Colonic mucosa (tissue), 4 donors: ENCODE measurements at places on chromosomes 12 and 14.
A peak's percentile ranks its signal among the peaks of the same experiment; 100 is the strongest.

- no peak for DNase-seq
- no peaks in the 10 kb centered on the region for H3K27me3 ChIP-seq
- no peak overlapping the region for H3K4me3 ChIP-seq
- no peaks in the 10 kb centered on the region for H3K36me3 ChIP-seq
- no peak overlapping the region for H3K27ac ChIP-seq
Measured at GRCh38 chr12:79997096-79997791, 62.3 kb upstream of the PPP1R12A start.

GRCh38 chr14:45084946-45085346 is 1.0 kb downstream of the PRPF39 start:
- peak overlapping the region; percentile 61 for H3K4me3 ChIP-seq
- no peaks in the 10 kb centered on the region for H3K36me3 ChIP-seq
- peak overlapping the region; percentile 85 for H3K27ac ChIP-seq
- DNase-seq = no peak
- H3K27me3 ChIP-seq = no peaks in the 10 kb centered on the region

- no peak for DNase-seq
- H3K27me3 ChIP-seq = no peaks in the 10 kb centered on the region
- no peak overlapping the region for H3K27ac ChIP-seq
- no peaks in the 10 kb centered on the region for H3K36me3 ChIP-seq
Measured at GRCh38 chr14:67859169-67859749, 39.7 kb downstream of the RAD51B start.

DNA sequence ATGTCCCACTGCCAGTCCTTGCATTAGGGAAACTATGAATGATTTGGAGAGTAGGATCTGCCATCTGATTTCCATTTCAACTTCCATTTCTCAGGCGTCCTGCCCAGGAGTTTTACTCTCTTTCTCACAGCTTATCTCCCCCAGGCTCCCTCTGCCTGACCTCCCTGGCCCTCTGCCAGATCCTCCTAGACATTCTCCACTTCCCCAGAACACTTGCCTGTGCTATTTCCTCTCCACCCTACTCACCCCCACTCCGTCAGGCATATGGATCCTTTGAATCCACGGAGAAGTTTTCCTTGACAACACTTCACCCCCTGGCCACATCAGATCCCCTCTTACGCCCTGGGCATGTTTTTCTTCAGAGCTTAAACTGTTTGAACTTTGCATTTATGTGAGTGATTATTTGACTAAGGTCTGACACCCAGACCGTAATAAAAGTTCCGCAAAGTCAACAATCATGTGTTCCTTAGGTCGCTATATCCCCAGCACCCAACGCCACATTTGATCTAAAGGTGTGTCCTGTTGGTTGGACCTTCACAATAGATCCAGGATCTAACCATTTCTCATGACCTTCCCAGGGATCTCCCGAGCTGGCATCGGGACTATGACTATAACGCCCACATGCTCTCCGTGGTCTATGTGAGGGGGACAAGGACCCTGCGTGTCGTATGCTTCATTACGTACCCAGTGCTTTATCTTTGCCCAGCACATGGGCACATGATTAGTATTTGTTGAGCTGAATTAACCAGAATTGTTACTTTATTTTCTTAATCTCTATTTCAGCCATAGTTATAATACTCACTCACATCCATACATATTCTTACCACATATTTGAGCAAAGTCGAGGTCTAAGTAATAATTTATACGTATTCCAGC is 255.8 kb upstream of the FOXN3 start:
- H3K36me3 ChIP-seq = no peaks in the 10 kb centered on the region
- peak; percentile 83 for DNase-seq
- no peak overlapping the region for H3K4me3 ChIP-seq
- H3K27me3 ChIP-seq = no peaks in the 10 kb centered on the region

GRCh38 chr12:68359674-68360073 is 27.5 kb upstream of the MDM1 start:
- no peaks in the 10 kb centered on the region for H3K4me1 ChIP-seq
- no peak for DNase-seq
- no peak overlapping the region for H3K4me3 ChIP-seq
- H3K27ac ChIP-seq = no peak overlapping the region
- no peaks in the 10 kb centered on the region for H3K27me3 ChIP-seq

GRCh38 chr14:94591073-94591472 is 9.8 kb downstream of the SERPINA5 start:
- no peaks in the 10 kb centered on the region for H3K36me3 ChIP-seq
- H3K4me3 ChIP-seq = no peak overlapping the region
- H3K4me1 ChIP-seq = no peaks in the 10 kb centered on the region
- DNase-seq = no peak
- H3K27me3 ChIP-seq = no peaks in the 10 kb centered on the region

DNA sequence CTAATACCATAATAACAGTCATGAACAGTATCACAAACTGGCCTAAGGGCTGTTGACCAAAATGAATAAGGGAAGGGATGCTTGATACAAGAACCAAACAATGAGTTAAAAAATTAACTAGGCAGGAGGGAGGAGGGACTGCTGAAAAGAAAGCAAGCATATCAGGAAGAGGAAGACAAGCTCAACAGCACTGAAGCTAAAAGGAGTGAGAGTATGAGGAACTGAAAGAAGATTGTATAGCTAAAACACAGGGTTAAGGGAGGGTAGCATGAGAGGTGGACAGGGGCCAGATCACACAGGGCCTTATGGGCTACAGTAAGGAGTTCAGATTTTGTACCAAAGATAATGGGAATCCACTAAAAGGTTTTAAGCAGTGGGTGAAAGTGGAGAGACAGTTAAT is 34.1 kb downstream of the ITGA7 start:
- H3K27ac ChIP-seq = peak overlapping the region; percentile 39
- H3K4me1 ChIP-seq = no peaks in the 10 kb centered on the region
- H3K27me3 ChIP-seq = no peaks in the 10 kb centered on the region
- no peak for DNase-seq
- no peaks in the 10 kb centered on the region for H3K36me3 ChIP-seq

GRCh38 chr12:117732761-117733548 is 235.8 kb downstream of the KSR2 start:
- no peak overlapping the region for H3K27ac ChIP-seq
- no peaks in the 10 kb centered on the region for H3K36me3 ChIP-seq
- no peak for DNase-seq
- no peaks in the 10 kb centered on the region for H3K27me3 ChIP-seq
- no peak overlapping the region for H3K4me3 ChIP-seq

GRCh38 chr12:114649585-114649984 is 34.4 kb downstream of the TBX3 start:
- no peak overlapping the region for H3K27ac ChIP-seq
- H3K4me3 ChIP-seq = no peak overlapping the region
- no peaks in the 10 kb centered on the region for H3K27me3 ChIP-seq
- H3K36me3 ChIP-seq = no peaks in the 10 kb centered on the region
- DNase-seq = no peak

GRCh38 chr12:16184681-16185080 is 92.8 kb downstream of the SLC15A5 start:
- DNase-seq = no peak
- H3K27me3 ChIP-seq = no peaks in the 10 kb centered on the region
- H3K27ac ChIP-seq = no peak overlapping the region
- H3K4me1 ChIP-seq = no peaks in the 10 kb centered on the region
- no peaks in the 10 kb centered on the region for H3K36me3 ChIP-seq
- H3K4me3 ChIP-seq = no peak overlapping the region

GRCh38 chr14:20429801-20430669 is 5.9 kb downstream of the KLHL33 start:
- H3K27ac ChIP-seq = no peak overlapping the region
- H3K36me3 ChIP-seq = no peaks in the 10 kb centered on the region
- peak; percentile 58 for DNase-seq

GRCh38 chr12:84085046-84085445 is 827.6 kb downstream of the SLC6A15 start:
- no peak for DNase-seq
- no peaks in the 10 kb centered on the region for H3K36me3 ChIP-seq
- H3K27ac ChIP-seq = no peak overlapping the region
- no peaks in the 10 kb centered on the region for H3K4me1 ChIP-seq

GRCh38 chr12:16062611-16063010 is 151.5 kb downstream of the DERA start:
- no peaks in the 10 kb centered on the region for H3K27me3 ChIP-seq
- H3K27ac ChIP-seq = no peak overlapping the region
- H3K4me1 ChIP-seq = no peaks in the 10 kb centered on the region

- no peak overlapping the region for H3K27ac ChIP-seq
- H3K4me1 ChIP-seq = no peaks in the 10 kb centered on the region
- no peaks in the 10 kb centered on the region for H3K27me3 ChIP-seq
- no peaks in the 10 kb centered on the region for H3K36me3 ChIP-seq
Measured at GRCh38 chr12:18982226-18982949, 147.1 kb upstream of the PLEKHA5 start.

- no peak overlapping the region for H3K27ac ChIP-seq
- H3K36me3 ChIP-seq = no peaks in the 10 kb centered on the region
- no peaks in the 10 kb centered on the region for H3K4me1 ChIP-seq
- DNase-seq = no peak
Measured at GRCh38 chr12:22118238-22118790, 72.3 kb downstream of the CMAS start.

DNA sequence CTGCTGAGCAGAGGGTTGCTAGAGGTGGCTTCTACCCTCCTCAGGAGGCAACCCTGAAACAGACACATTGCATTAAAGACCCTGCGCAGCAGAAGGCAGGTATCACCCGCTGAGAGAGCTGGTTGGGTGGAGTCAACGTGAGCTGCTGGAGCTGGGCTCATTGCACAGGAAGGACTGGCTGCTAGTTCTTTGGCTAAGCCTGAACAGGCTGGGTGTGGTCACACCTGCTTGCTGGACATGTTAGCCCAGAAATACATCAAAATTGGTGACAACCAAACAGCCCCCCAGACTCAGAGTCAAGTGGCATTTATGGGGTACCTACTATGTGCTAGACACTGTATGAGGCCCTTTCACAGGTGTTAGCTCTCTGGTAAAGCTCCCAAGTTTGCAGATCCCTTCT is 33.8 kb upstream of the IRF2BPL start:
- no peaks in the 10 kb centered on the region for H3K36me3 ChIP-seq
- H3K4me3 ChIP-seq = no peak overlapping the region
- no peak overlapping the region for H3K27ac ChIP-seq
- no peaks in the 10 kb centered on the region for H3K27me3 ChIP-seq
- no peak for DNase-seq
- no peaks in the 10 kb centered on the region for H3K4me1 ChIP-seq

DNA sequence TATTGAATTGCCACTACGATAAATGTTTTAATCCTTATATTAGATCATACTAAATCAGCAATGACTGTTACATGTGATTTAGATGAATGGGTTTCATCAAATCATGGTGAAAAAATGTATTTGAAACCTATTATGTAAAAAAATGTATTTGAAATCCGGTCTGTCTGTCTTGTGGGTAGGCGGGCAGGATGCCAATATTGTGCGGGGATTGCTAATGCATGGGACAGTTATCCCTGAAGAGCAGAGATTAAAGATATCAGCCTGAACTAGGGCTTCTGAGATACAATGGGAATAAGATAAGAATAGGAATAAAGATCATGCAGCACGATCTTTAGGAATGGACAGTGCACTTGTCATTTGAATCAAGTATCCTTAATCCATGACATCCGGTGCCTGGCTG is 134.0 kb downstream of the PRKCH start:
- no peaks in the 10 kb centered on the region for H3K36me3 ChIP-seq
- no peak overlapping the region for H3K4me3 ChIP-seq
- no peak overlapping the region for H3K27ac ChIP-seq
- no peaks in the 10 kb centered on the region for H3K4me1 ChIP-seq
- no peaks in the 10 kb centered on the region for H3K27me3 ChIP-seq
- no peak for DNase-seq

GRCh38 chr14:93045965-93046704 is 69.6 kb downstream of the ITPK1 start:
- H3K36me3 ChIP-seq = no peaks in the 10 kb centered on the region
- H3K4me1 ChIP-seq = peaks cover 50% of the 10 kb centered on the region
- DNase-seq = peak; percentile 61
- peak overlapping the region; percentile 45 for H3K27ac ChIP-seq
- H3K27me3 ChIP-seq = no peaks in the 10 kb centered on the region

DNA sequence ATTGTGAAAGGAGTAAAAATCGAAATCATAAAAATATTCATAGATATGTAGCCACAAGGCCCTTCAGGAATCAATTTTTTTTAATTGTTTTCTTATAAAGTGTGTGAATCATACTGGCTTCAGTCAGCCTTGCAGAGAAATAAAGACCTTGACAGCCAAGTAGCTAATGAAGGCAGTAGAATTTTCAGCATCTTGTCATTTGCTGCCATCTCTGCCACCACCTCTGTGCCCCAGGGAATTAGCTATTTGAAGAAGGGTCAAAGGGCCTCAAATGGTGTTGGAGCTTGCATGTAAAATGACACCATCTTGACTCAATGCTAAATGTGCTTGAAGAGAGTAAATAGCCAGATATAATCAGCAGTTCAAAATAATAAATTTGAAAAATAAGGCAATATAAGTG is 359.4 kb upstream of the DCN start:
- no peaks in the 10 kb centered on the region for H3K36me3 ChIP-seq
- no peak overlapping the region for H3K27ac ChIP-seq
- no peak for DNase-seq
- H3K27me3 ChIP-seq = no peaks in the 10 kb centered on the region
- H3K4me3 ChIP-seq = no peak overlapping the region

- H3K4me3 ChIP-seq = no peak overlapping the region
- no peaks in the 10 kb centered on the region for H3K27me3 ChIP-seq
- no peak overlapping the region for H3K27ac ChIP-seq
- no peaks in the 10 kb centered on the region for H3K4me1 ChIP-seq
- no peaks in the 10 kb centered on the region for H3K36me3 ChIP-seq
Measured at GRCh38 chr14:90354551-90355298, 23.0 kb upstream of the NRDE2 start.

GRCh38 chr12:124030510-124030909 is 57.5 kb downstream of the ZNF664 start:
- no peaks in the 10 kb centered on the region for H3K27me3 ChIP-seq
- no peaks in the 10 kb centered on the region for H3K4me1 ChIP-seq
- no peak for DNase-seq
- no peak overlapping the region for H3K4me3 ChIP-seq
- no peak overlapping the region for H3K27ac ChIP-seq

DNA sequence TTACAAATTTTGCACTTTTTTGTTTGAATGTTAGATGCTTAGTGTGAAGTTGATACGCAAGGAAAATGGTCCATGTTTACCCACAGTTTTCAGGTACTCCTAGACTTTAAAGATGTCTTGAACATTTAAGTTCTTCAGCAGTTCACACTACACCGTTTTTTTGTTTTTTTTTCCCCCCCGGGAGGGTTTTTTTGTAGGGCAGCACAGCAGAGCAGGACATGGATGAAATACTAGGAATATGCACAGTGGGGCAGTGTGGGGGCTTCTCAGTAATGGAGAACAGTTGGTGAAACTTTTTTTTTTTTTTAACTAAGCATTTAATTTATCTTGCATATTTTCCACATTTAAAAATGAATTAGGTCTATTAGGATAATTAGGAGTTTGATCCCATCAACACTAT is 4.9 kb downstream of the RAN start:
- H3K4me1 ChIP-seq = peaks cover 3% of the 10 kb centered on the region
- H3K4me3 ChIP-seq = no peak overlapping the region
- H3K36me3 ChIP-seq = peaks cover 23% of the 10 kb centered on the region
- H3K27me3 ChIP-seq = no peaks in the 10 kb centered on the region
- H3K27ac ChIP-seq = no peak overlapping the region

DNA sequence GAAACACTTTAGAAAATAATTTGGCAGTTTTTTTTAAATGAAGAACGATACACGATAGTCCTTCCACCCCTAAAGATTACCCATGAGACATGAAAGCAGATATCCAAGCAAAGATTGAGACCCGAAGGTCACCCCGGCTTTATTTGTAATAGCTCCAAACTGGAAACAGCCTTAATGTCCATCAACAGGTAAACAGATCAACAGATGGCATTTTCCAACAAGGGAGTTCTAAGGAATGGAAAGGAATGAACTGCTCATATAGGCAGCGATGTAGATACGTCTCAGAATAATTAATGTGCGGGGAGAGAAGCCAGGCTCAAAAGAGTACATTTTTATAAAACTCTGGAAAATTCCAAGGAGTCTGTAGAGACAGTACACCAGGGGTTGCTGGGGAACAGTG is 23.7 kb upstream of the MEG3 start:
- DNase-seq = no peak
- no peaks in the 10 kb centered on the region for H3K36me3 ChIP-seq
- H3K27me3 ChIP-seq = no peaks in the 10 kb centered on the region
- no peak overlapping the region for H3K4me3 ChIP-seq
- no peaks in the 10 kb centered on the region for H3K4me1 ChIP-seq
